Right lung (tissue), 10 donors: ENCODE measurements at places on chromosomes 1 and 21. TPM values are rescaled to one million over a fixed set of nuclear protein-coding genes. Genes with fewer than 3 reads are reported as not detected.

DNA sequence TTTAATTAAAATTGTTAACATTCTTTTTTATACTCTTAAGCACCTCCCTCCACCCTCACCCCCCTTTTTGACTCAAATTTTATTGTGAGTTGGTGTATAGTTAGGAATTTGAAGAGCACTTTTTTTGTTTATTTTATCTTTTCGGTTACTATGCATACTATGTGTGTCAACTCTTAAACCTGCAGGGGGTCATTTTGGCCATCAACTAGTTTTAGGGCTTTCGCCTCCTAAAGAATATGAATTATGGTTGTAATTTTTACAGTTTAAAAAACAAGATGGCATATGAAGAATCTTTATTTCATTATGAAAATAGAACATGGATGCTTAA lies 9.7 kb downstream of the BACH1 start:
- no peak for DNase-seq

DNA sequence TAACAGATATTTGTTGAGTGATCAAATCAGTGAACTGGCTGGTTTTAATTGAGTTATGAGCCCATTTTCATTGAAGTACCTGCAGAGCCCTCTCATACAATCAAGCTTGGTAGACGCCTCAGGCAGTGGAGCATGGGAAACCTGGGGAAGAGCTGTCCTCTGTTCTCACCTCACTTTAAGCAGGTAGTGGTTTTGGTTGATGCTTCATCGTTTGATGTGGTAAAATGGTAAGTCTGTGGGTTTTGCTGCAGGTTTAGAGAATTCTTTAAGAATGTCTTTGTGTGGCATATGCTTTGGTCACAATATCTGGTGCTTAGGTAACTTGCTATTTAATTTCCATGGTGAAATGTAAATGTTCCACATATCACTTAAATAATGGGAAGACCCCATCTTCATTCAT lies 10.0 kb downstream of the LAMC1 start:
- no peak for DNase-seq

DNA sequence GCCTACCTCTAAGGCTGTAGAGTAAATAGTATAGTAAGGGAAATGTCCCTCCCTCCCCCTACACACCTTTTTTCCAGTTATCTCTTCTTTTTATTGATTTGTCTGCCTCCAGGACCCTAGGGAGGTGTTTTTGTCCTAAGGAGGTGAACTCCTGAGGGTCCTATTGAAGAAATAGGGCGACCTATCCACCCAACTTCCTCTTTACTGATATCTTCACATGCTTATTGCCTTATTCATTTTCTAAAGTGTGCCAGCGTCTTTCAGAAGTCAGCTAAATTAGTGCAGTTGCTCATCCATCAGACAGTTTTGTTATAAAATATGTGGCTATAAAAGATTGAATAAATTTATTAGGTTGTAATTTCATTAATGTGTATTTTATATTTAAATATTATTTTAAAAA lies 5.9 kb downstream of the BACH1 start:
- DNase-seq = no peak

The PRDM2 gene
- 42.6 TPM for polyA plus RNA-seq
